ENCODE measurements at places on chromosomes 3 and 15.
A peak's percentile ranks its signal among the peaks of the same experiment; 100 is the strongest.

GRCh38 chr15:55588070-55588814 is at the start of gene PYGO1:
Gene PYGO1, minus strand, starts transcription at chr15:55588345. Its CDS starts 462 bp downstream, at chr15:55587883.
- peak; percentile 62 for DNase-seq

DNA sequence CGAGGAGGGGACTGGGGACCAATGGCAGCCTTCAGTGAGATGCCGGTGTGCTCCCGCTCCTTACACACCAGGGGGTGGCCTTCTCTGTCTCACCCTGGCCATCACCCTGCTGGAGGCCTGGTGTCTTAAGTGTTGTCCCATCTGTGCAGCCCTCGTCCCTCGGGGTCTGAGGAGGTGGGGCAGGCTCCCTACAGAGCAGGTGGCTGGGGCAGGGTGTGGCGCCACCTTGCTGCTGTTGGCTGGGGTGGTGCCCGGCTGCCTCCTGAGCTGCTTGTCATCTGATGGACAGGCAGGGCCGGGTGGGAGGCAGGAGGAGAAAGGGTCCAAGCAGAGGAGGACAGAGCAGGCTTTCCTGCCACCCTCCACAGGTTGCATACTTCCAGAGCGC is 25.9 kb downstream of the PTPN23 start:
- DNase-seq: no peak

DNA sequence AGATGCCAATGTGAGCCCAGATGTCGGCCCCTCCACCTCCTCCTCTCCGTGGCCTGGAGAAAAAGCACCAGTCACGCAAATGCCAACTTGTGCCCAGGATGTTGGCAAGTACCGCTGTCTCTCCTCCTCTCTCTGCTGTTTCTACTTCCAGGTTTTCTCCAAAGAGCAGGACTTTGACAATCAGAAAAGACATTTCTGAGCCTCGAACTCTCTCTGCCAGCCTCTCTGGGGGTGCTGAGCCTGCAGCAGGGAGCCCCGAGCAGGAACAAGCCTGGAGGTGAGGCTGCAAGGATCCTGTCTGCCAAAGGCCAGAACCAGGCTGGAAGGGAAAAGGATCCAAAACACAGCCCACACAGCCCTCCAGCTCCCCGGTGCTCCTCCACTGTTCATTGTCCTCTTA is 89.7 kb downstream of the SEC22A start:
- no peak for DNase-seq

DNA sequence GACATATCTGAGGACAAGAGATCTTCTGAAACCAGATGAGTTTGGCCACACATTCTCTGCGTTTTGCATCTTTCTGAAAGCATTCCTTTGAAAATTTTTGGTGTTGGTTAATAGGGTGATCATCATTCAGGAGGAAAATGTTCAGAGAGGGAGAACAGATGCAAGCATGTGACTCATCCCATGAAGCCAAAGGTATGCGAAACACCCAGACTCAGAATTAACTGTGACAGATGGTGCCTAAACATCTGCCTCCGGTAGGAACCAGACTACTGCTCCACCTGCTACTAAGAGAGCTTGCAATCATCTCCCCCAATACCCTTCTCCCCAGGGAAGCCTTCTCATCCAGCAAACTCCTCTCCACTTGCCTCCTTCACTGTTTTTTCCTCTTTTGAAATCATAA is 46.2 kb downstream of the TRIM69 start:
- no peak for DNase-seq

DNA sequence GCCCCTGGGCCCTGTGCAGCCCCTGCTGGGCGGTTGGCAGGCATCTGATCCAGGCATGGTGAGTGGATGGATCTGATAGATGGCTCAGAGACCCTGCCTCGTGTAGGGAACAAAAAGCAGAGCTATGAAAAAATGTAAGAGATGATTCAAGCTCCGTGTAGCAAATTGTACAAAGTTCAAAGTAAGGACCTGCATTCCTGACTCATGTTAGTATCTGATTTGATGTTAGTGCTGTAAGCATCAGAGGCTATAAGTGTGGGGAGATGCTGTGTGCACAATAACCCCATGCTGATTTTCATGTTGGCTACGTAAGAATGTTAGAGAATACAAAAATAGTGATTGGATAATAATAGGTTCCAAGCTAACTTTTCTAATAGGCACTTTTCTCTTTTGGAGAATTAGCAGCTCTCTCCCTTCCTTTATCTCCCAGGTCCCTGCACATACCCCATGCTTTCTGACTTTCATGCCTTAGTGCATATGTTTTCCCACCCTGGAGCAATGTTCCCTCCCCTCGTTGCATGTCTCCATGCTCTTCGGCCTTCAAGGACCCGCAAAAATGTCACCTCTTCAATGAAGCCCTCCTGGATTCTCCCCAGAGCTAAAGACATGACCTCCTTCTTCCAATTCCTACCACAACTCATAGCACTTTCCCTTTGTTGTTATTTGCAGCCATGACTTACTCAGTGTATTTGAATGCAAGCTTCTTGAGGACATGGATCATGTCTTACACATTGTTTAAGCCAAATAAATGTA is 1.6 kb downstream of the CCR9 start:
- no peak for DNase-seq

DNA sequence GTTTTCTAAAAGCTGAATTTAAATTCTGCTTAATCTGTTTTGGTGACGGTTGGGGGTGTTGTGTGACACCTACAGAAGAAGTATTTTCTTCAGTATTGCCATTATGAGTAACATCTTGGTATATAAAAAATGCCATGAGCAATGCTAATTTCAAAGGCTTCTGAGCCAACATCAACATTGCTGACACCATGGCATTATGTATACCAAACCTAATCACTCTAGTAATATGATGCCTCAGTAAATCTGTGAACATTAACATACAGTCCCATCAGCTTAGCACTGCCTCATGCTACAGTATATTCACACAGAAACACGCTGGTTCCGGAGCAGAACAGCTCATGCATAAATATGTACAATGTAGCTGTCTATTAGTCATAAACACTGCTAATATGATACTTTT is 75.8 kb downstream of the ZPLD1 start:
- no peak for DNase-seq

GRCh38 chr3:111369958-111370357 is 172.0 kb upstream of the CD96 start:
- no peak for DNase-seq

DNA sequence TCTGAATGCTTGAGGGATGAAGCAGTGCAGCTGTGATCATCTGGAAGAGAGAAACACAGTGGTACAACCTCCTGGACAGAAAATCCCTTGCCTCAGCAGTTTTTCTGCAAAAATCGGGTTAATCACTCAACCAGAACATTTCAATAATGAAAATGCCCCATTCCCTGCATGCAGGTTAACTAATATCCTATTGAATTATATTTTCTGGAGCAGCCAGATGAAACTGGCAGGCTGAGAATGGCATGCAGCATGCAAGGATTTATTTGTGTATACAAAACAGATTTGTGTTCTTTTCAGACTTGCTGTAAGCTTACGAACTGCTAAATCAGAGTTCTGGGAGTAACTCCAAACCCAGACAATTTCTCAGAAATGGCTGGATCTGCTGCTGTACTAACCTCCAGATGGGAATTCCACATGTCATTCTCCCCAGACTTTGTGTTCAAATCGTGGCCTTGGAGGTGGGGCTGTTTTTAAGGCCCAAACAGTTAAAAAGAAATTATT is 39.1 kb downstream of the SLC9A9 start:
- DNase-seq: no peak

- no peak for DNase-seq
These were observed 39.3 kb downstream of the SRP14 start for GRCh38 chr15:39999538-40000200.

DNA sequence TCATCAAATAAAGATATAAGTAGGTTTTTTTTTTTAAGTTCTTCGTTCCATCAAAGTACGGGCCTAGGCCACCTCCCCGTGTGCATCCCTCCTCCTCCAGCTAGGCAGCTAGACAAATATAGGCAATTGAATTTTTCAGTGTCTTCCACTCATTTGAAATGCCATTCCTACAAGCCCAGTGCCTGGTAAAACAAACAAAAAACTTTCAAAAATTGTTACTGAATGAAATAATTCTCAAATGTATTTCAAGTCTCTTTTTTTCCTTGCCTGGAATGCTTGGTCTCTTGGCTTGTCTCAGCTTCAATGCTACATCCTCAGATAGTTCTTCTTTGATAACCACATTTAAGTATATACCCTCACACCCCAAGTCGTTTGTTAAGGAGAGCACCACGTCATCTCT is 3.8 kb downstream of the EIF2AK4 start:
- no peak for DNase-seq

DNA sequence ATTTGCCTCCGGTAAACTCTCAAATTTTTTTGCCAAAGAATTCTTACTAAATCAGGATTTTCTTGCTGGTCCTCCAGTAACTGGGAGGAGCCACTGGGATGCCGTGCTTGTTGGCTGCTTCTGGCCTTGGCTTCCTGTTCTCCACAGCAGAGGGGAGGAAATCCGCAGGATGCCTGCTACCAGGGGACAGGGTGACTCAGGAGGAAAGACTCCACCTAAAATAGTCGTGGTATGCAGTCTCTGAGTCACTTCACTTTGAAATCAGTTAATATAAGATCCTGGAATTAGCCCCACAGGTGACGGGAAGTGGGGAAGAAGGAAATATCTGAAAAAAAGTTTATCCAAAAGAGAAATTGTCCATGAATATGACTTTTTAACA is 6.5 kb upstream of the TM4SF18 start:
- peak; percentile 70 for DNase-seq

- no peak for DNase-seq
These were observed 2.4 kb upstream of the ADGRG7 start for GRCh38 chr3:100606894-100607512.

DNA sequence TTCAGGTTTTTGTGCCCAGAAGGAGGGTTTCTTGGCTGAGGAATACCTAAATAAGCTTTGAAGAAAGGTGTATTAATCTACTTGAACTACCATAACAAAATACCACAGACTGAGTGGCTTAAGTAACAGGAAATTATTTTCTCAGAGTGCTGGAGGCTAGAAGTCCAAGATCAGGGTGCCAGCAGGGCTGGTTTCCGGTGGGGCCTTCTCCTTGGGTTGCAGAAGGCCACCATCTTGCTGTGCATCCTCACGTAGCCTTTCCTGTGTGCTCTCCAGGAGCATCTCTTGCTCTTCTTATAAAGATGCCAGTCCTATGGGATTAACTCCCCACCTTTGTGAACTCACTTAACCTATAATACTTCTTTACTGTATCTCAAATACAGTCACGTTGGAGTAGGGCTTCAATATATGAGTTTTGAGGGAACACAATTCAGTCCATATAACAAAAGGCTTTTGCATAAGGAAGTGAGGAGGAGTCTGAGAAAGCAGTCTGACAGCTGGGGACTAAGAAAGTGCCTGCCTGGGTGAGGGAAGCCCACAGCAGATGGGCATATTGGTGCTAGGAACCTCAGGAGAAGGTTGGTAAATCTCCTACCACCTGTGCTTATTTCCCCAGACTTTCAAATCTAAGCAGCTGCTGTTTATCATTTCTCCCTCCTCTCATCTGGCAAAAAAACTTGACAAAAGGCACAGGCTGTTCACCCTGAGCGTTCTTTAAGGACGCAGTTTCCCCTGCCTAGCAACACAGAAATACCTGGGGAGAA is 89.6 kb upstream of the CBLB start:
- DNase-seq: no peak

GRCh38 chr3:71843071-71843470 is 58.1 kb upstream of the PROK2 start:
- DNase-seq: no peak

DNA sequence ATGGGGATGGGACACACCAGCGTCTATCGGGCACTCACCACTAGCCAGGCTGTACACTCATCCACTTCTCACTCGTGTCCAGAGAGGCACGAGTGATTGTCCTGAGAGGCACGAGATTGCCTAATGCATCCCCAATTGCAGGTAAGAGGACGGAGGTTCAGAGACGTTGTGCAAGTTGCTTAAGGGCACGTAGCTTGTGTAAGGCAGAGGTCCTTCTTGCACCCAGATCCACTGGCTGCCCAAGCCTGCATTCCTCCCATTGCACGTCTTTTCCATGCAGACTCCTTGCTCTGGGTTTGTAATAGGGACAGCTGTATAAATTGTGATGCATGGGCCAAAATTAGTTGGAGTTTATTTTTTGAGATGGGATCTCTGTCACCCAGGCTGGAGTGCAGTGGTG is 264.3 kb downstream of the PLCL2 start:
- DNase-seq: no peak

GRCh38 chr3:43523454-43524053 is 98.3 kb downstream of the ANO10 start:
- no peak for DNase-seq

DNA sequence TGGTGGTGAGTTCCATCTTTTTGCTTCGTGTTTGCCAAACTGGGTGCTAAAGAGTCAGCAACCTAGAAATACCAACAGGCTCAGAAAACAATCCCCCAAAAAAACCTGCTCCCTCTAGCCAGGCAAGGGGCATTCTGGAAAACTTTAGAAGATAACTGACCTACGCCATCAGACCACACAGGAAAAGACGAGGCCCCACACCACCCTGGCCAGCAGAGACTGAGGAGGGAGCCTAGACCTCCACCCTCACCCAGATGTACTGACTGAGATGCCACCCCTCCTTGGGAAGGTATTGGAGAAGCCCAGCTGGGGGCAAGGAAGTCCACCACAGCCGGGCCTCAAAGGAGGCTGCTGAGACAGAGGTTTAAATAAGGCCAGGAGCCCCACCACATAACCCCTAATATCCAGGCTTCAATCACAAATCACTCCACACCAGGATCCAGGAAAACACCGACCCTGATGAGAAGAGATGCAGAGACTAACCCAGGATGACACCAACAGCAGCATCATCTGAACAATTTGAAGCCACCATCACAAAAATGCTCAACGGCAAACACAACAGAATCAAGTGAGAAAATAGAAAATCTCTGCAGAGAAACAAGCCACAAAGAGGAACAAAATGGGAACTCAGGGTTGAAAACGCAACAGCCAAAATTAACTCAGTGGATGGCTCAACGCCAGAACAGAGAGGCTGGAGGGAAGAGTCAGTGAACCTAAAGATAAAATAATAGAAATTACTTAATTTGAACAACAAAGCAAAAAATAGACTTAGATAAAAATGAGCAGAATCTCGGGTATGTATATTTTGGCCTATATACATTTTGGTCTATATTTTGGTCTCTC is 61.0 kb downstream of the TPRA1 start:
- no peak for DNase-seq

Measured in hepatic stellate cell (primary cell).